ENCODE measurements at places on chromosomes 12 and 14.
A peak's percentile ranks its signal among the peaks of the same experiment; 100 is the strongest.

- peak; percentile 48 for DNase-seq
Observed at GRCh38 chr12:46342562-46343033, 30.0 kb downstream of the SLC38A2 start.

DNA sequence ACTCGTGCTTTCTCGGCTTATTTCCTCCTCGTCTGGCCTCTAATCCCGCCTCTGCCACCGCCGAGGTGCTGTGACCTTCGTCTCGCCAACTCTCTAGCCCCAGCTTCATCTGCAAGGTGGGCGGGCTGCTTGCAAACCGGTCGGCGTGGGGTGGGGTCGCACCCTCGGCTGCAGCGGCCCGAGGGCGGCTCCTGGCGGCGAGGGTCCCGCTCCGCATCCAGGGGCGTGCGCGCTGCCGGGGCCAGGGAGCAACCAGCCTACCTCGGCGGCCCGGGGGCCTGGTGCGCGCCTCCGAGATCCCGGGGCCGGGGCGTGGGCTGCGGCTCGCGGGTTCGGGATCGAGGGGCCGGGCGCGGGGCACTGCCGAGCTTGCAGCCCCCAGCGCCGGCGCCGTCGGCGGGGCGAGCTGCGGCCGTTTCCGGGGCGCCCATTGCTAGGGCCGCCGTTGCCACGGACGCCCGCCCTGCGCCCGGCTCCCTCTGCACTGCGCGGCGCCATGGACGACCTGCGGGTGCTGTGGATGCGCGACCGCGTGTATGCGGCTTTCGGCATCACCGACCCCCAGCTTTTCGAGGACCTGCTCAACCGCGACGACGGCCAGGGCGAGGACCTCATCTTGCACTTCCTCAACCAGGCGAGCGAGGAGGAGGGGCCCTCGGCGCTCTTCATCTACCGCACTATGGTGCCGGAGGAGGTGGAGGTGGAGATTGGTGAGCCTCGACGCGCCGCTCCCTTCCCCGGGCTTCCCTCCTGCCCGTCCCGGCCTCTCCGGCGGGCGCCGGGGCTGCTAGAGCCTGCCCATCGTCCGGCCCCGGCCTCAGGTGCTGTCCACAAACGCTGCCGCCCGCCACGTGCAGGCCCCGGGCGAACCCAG, at the start of gene DNAH10:
Gene DNAH10 (plus strand): TSS at position 461 of the 874 bp plus-strand sequence. CDS start 36 bp downstream, at position 497.
- peak; percentile 54 for DNase-seq

DNA sequence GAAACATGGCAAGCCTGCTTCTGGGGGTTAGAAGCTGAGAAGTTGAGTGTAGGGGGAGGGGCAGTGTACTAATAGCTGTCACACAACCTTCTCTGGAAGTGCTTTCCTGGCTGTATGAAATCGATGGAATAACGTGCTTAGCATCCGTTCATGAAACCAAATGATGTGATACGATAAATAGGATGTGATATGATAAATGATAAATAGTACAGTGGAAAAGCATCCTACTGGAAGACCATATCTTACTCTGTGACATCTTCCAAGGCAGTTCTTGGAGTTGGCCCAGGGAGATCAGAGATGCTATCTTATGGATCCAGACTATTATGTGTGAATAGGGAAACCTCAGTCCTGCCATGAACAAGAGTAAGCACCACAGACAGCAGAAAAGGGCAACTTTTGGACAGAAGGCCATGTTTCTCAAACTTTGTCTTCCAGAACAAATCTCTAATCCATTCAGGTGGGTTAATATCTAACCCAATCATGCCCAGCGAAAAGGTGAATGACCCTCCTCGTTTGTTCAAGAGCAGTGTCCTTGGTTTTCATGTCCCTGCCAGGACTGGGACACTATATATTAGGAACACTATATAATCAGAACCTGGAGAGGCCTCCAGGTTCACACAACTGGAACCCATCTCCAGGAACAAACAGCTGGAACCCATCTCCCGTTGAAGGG, at the start of gene ANG:
Gene ANG (plus strand): TSS at position 598 of the 673 bp plus-strand sequence. CDS start 4,801 bp downstream, outside the sequence.
- DNase-seq: no peak

GRCh38 chr12:110349514-110350151, 53.9 kb downstream of the ANAPC7 start:
- no peak for DNase-seq

DNA sequence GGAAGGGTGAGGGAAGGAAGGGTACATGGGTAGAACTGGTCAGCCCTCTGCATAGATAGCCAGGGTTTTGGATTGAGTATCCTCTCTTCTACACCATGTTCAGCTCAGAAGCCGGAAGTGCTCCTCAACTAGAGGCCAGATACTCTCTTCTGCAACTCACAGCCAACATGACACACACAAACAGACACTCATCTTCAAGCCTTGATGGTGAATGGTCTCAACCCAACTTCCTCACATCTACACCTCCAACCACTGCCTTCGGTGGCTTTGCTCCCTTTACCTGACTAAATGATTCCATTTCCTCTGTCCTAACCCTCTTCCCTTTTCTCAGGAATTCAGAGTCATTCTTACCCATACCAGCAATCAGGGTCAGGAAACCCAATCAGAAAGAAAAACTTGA, 7.6 kb upstream of the FKBP11 start:
- DNase-seq: no peak

DNA sequence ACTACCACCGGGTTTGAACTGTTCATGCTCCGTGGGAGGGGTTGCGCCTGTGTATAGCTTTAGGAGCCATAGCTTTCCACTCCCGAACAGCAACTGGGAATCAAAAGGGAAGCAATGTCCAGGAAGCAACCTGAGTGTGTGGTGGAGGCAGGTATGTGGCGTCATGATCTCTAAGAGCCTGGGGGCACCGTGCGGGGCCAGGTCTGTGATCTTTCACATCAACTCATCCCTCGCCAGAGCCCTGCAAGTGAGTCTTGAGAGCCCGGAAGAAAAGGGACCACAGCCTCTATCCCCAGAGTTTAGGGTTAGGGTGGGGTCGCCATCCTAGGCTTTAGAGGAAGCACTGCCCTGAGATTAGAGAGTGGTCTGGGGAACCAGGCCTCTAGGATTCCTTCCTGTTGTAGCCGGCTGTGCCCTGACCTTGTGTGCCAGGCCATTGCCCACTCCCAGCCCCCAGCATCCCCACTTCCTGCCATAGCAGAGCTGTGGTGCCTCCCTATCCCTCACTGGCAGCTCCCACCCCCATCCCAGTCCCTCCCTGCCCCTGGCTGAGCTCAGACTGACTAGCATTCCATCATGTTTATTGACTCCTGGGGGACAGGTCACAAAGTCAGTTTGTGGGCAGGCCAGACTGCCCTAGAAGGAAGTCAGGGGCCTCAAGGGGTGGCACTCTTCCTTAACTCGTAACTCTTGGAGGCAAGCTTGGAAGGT, 745 bp upstream of the ADCY4 start:
- DNase-seq: no peak

DNA sequence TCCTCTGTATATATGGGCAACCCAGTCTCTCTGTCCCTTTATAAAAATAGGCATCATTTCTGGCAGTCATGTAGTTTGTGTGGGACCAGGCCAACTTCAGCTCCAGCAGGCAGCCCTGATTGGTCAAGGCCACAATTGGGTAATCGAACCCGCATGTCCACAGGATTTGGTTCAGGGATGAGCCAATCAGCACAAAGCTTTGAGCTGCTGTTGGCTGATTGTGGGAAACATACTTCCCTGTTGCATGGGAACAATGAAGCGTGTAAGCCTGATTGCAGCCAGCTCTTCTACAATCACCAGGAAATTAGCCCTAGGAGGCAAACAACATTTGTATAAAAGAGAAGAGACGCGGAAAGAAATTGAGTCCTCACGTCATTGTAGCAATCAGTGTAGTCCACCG, 328.6 kb downstream of the PCNX1 start:
- DNase-seq: no peak

- no peak for DNase-seq
Observed at GRCh38 chr14:35161231-35161630, 38.9 kb downstream of the PRORP start.

GRCh38 chr14:20413744-20414082, 412 bp upstream of the TEP1 start:
- peak; percentile 24 for DNase-seq

- no peak for DNase-seq
Observed at GRCh38 chr12:50149311-50149710, 17.9 kb downstream of the CERS5 start.

DNA sequence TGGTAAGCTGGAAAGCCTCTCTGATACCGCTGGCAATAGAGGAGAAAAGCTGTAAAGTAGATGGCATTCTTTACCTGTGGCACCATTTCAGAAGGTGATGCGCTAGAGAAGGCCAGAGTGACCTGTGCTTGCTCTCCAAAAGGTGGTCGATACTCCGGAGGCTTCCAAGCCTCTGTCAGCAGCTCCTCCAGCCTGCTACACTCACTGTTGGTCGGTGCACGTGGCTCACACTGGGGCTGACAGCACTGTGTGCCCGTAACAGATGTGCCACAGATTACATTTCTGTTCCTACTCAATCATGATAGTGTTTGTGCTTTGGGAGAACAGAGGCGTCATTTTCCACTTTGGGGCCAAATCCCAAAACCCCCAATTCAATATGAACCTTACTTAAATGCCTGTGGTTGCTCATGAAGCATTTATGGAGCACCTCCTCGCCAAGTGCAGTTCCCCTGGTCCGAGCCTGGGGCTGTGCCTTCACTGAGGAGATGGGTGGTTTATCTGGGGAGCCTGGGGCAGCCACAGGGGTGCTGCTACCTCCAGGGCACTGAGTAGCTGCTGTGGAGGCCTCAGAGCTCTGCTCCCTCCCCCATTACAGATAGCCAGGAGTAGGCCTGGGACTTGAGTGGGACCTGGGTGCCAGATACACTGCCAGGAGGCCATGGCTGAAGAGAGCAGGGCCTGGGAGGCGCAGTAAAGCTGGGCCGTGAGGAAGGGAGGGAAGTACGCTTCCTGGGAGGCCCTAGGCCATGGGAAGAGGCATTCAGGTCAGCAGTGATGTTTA, 26.8 kb downstream of the CCNK start:
- DNase-seq: no peak

GRCh38 chr14:66745078-66745477, 237.1 kb downstream of the GPHN start:
- DNase-seq: no peak

DNA sequence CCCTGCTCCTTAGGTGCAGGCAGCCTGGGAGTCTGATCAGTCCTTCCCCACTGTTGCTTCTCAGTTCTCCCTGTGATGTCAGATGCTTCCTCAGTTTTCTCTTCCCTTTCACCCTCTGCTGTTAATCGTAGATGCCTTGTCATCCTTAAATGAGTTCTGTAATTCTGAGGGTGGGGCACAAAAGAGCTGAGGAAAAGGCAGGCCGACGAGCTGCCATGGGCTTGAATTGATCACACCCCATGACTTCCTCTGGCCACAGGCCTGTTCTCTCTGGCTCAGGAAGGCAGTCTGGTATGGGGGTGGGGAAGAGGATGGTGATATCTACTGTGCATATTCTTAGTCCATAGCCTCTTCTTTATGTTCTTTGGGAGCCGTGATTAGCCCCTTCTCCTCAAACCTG, 5.2 kb upstream of the AP1G2 start:
- DNase-seq: peak; percentile 17

DNA sequence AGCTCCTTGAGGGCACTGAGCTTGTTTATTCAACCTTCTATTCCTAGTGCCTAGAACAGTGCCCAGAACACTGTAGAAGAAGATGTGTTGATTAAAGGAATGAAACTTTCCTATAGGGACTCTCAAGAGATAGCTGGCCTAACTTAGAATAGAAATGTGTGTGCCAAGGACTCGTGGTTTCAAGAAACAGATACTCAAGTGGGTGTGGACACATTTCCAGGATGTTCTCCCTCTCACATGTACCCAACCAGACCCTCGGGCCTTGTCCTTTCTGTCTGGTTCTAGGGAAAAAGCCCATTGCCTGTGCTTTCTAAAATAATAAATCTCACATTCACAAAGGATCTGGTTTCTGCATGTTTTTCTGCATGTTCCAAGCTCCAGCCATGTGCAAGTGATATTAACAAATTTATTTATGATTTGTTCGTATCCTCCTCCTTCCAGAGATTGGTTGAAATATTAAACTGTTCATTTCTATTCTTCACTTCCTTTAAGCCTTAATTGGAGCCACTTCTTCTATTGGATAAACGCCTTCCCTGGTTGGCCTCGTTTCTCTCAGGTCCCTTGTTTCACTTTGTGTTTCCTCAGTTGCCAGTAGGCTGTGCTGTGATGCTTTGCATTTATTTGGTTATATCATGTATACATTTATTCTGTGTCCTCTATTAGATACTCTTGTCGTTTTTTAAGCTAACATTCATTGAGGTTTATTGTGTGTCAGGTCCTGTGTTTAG, 89.8 kb downstream of the CRADD start:
- DNase-seq: peak; percentile 43

DNA sequence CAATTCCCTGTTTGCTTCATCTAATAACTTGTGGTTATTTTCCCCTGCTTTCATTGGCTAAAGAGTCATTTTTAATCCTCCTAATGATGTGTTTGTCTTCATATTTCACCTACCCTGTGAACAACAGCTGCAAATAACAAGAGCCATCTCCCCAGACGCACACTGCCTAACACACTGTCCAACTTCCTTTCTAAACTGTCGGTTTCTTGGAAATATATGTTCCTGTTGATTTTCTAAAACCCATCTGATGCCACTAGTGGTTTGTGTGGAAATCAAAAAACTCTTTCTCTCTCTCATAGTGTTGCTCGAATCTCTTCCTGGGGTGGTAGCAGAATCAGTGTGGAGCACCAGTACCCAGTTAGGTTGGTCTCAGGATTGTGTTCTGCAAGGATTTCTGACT, 226.9 kb downstream of the EPS8 start:
- DNase-seq: no peak

DNA sequence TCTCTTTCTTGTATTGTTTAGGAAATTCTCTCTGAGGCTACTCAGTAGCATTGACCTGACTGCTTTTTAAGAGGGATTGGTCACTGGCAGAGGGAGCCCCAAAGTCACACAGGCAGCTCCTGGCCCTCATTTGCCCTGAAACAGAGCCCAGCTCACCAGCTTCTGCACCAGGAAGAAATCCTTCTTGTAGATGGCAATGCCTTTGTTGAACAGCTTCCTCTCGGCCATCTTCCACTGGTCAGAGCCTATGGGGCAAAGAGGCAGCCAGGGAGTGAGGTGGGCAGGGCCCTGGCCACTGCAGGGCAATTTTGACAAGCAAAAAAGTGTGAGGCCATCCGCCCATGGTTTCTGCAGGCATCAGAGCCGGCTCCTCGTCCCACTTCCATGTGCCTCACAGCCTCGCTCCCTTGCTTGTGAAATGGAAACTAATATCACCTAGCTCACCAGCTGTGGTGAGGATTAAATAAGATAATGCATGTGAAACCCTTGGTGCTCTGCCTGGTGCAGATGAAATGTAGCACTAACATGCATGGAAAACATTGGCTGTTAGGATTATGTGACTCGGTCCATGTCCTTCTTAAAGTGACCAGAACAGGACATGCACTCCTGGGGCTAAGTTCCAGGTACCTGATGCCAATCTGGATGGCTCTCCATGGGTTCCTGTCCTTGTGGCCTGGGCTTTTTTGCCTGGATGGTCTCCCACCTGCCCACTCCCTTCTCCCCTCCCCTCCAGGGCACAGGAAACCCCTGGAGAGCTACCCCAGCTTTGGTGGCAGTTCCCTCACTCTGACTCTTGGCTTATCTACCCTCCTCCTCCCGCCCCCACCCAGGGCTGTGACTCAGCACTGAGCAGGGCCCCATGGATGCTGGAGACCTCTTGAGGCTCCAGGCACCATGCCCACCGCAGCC, 11.2 kb upstream of the PNMA1 start:
- peak; percentile 93 for DNase-seq

- no peak for DNase-seq
Observed at GRCh38 chr12:75766263-75767160, 255.1 kb upstream of the KRR1 start.

- DNase-seq: no peak
Observed at GRCh38 chr12:8958066-8958465, 8.6 kb upstream of the M6PR start.

Measured in erythroblast (primary cell).